Spinal cord (tissue), 10 donors: ENCODE measurements at places on chromosomes 3 and 15.

- DNase-seq = no peak
Observed at GRCh38 chr15:71656425-71656824, 153.9 kb upstream of the NR2E3 start.

- DNase-seq = no peak
Observed at GRCh38 chr15:52790941-52791751, 1.0 kb upstream of the ONECUT1 start.

GRCh38 chr15:41819455-41820050, 8.3 kb upstream of the JMJD7 start:
- DNase-seq = no peak

- DNase-seq = no peak
Observed at GRCh38 chr3:15805756-15806266, 8.0 kb upstream of the ANKRD28 start.

GRCh38 chr15:25059698-25060471, 105.1 kb downstream of the SNRPN start:
- no peak for DNase-seq

GRCh38 chr3:152360302-152360701, 91.6 kb downstream of the MBNL1 start:
- DNase-seq = no peak

GRCh38 chr3:149277331-149277813, 55.7 kb upstream of the CP start:
- no peak for DNase-seq

DNA sequence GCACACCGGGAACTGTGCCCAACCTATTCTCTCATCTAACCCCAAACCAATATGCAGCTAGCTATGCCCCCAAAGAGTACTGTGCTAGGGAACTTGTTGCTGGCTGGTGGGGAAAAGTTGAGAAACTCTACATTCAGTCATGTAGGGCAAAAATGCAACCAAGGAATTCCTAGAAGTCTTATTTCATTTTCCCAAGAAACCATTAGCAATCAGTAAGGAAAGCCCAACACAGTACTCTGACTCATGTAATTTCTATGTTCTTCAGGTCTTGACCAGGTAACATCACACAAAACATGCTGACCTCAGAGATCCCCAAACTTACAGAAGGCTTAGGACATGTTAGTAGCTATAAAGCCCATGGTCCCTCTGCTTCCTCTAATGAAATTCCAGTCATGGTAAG, 52.1 kb downstream of the TASOR start:
- DNase-seq = no peak

DNA sequence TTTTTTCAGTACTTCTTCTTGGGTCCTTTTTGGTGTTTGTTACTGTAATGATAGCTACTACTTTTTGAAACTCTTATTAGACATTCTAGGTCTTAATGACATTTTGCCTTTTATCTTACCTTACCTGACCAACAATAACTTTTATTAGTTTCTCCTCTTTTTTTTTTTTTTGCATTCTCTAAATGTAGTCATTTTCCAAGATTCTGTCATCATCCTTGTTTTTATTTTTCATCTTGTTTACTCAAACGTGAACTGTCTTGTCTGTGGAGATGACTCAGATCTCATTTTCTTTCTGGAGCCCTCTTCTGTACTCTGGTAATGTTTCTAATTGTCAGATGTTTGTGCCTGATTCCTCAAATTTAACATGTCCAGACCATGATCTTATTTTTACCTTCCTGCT, 2.9 kb downstream of the ABHD5 start:
- no peak for DNase-seq

- no peak for DNase-seq
Observed at GRCh38 chr3:185149591-185149990, 3.3 kb downstream of the C3orf70 start.

GRCh38 chr15:82875411-82876003, 66.1 kb downstream of the WHAMM start:
- no peak for DNase-seq

GRCh38 chr15:62756326-62756994, 286.1 kb upstream of the TPM1 start:
- DNase-seq = no peak

- no peak for DNase-seq
Observed at GRCh38 chr3:21790466-21790865, 39.5 kb upstream of the ZNF385D start.

DNA sequence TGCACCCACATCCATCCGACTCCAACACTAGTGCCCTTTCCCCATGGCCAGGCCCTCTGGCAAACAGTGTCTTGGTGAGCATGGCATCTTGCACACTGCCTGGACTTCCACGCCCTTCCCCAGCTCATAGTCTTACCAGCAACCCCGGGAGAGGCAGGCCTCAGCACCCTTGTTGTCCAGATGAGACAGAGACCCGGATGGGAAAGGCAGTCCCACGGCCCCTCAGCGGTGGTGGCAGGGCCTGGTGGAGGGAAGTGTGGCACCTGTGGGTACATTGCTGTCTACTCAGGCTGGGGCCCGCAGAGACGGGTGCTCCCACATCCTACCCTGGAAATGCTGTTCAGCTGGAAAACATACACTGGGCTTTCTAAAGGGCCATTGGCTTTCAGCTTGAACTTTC, 28.4 kb downstream of the HDAC11 start:
- no peak for DNase-seq

- DNase-seq = no peak
Observed at GRCh38 chr3:187870360-187871203, 125.3 kb upstream of the BCL6 start.

- DNase-seq = no peak
Observed at GRCh38 chr3:37806505-37807200, 55.0 kb upstream of the CTDSPL start.

GRCh38 chr3:141875893-141876380, 506 bp upstream of the ATP1B3 start:
- DNase-seq = no peak

DNA sequence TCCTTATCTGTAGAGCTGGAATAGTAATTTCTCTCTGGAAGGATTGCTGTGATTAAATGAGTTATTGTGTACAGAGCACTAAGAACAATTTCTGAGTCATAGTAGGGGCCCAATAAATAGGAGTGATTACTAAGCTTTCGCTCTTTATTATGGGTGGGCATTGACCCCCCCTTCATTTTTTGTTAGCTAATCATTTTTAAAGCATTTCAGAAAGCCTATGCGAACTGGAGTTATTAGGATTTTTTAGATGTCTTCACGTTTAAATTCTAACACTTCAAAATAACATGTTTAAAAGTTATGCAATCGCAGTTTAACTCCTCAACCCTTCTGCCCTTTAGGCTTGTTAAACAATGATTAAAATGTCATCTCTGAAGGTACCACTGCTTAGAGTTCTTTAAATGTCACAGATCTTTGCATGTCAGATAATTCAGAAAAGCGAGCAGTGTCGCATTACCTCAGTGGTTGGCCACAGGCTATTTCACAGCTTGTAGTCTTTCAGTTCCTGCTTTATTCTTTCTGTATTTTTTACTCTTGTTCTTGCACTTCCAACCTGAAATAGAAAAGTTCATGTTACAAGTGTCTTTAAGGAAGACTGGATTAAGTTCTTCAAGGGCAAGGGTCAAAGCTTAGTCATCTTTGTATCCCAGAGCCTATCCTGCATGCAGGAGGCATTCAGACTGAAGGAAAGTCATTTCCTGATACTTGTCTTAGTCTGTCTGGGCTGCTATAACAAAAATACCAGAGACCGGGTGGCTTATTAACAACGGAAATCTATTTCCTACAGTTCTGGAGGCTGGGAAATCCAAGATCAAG, 102.9 kb downstream of the FNDC3B start:
- no peak for DNase-seq

DNA sequence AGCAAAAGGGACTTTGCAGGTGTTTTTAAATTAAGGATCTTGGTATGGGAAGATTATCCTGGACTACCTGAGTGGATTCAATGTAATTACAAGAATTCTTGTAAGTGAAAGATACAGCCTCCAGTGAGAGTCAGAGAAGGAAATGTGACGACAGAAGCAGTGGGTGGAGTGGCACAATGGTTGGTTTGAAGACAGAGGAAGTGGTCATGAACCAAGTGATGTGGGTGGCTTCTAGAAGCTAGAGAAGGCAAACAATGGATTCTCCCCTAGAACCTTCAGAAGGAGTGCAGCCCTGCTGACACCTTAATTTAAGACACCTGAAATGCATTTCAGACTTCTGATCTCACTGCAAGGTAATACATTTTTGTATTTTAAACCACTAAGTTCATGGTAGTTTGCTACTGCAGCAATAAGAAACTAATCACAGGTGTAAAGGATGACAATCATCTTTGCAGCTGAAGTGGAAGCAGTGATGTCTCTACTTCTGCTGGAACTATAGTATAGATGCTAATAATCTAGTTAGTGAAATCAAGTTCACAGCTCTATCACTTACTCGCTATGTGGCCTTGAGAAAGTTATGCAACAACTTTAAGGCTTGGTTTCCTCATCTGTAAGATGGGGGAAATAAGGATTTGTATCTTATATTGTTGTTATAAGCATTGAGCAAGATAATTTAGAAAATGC, 403.4 kb upstream of the SUCLG2 start:
- no peak for DNase-seq

- peak; percentile 25 for DNase-seq
Observed at GRCh38 chr3:113516115-113516505, 1.2 kb upstream of the SPICE1 start.

DNA sequence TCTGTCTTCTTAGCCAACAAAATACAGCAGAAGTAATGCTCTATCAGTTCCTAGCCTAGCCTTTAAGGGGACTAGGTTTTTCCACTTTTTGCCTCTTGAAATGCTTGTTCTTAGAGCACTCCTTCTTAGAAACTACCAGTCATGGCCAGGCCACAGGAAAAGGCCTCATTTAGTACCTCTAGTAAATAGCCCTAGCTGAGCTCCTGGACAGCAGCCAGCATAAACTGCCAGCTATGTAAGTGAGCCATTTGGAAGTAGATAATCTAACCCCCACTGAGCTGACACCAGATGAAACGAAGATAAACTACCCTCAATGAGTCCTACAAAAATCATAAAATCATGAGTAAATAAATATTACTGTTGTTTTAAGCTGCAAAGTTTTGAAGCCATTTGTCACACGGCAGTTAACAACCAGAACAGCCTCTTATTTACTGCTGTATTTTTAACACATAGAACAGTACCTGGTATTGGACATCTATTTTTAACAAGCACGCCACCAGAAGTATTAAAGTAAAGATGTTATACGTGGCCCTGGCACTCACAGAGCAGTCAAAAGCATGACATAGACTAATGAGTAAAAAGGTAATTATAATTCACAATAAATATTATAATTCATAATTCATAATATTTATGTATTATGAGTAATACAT, 12.0 kb downstream of the TBC1D5 start:
- DNase-seq = no peak

GRCh38 chr15:28047277-28047676, 51.8 kb downstream of the OCA2 start:
- no peak for DNase-seq

GRCh38 chr3:155572085-155572484, 172.8 kb downstream of the PLCH1 start:
- peak; percentile 15 for DNase-seq

GRCh38 chr15:65494076-65494475, 23.4 kb downstream of the DPP8 start:
- no peak for DNase-seq

- no peak for DNase-seq
Observed at GRCh38 chr3:98962951-98963350, 61.5 kb upstream of the DCBLD2 start.

- DNase-seq = no peak
Observed at GRCh38 chr3:74080056-74080461, 455.3 kb upstream of the PDZRN3 start.

GRCh38 chr3:132135628-132136333, 101.0 kb upstream of the CPNE4 start:
- no peak for DNase-seq

GRCh38 chr3:41370307-41370706, 171.0 kb downstream of the CTNNB1 start:
- DNase-seq = no peak

DNA sequence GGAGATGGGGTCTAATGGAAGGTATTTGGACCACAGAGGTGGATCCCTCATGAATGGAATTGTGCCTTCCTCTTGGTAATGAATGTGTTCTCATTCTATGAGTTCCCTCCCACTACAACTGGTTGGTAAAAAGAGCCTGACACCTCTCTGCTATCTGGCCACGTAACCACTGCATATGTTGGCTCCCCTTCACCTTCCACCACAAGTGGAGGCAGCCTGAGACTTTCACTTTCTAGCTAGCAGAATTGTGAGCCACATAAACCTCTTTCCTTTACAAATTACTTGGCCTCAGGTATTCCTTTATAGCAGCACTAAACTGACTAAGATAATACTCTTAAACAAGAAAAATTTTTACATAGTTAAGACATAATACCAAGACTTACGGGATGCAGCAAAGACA, 155.3 kb downstream of the NR1I2 start:
- DNase-seq = no peak

GRCh38 chr3:33886015-33886414, 87.6 kb downstream of the PDCD6IP start:
- DNase-seq = no peak

- no peak for DNase-seq
Observed at GRCh38 chr15:51696566-51696965, 15.3 kb downstream of the SCG3 start.

- peak; percentile 87 for DNase-seq
Observed at GRCh38 chr15:59247364-59247763, 40.7 kb downstream of the LDHAL6B start.

DNA sequence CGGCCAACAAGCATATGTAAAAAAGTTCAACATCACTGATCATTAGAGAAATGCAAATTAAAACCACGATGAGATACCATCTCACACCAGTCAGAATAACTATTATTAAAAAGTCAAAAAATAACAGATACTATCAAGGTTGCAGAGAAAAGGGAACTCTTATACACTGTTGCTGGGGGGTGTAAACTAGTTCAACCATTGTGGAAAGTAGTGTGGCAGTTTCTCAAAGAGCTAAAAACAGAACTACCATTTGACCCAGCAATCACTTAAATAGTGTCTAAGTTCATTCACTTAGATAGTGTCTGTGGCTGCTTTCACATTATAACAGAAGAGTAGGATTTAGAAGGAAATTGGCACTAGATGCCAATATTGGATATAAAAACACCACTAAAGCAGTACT, 49.7 kb downstream of the CGGBP1 start:
- no peak for DNase-seq

DNA sequence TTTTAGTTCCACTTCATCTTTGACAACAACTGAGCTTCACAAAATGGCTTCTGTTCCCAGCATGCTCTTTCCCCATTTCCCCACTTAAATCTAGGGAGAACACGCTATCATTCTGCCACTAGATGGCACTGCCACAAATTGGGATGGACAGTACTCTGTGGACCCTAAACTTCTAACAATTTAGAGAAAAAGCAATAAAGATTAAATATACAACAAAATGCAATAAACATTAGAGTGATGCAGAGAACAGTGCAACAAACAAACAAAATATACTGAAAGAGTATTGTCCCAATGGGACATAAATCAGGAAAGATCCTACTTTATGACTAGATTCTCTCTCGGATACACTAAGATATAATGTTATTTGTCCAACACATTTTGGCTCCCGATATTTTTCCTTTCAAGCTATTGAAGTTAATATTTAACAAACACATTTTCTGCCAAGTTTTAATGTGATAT, 169.7 kb upstream of the TMCO5A start:
- no peak for DNase-seq

GRCh38 chr3:14126887-14127505, 2.1 kb downstream of the TMEM43 start:
- no peak for DNase-seq
